CD4-positive, alpha-beta T cell (primary cell): ENCODE measurements at places on chromosomes 6 and 20.

GRCh38 chr6:19892260-19892659 is 55.1 kb downstream of the ID4 start:
- DNase-seq, result no peak

GRCh38 chr6:111874025-111874415 is 768 bp upstream of the FYN start:
- peak; percentile 70 for DNase-seq

DNA sequence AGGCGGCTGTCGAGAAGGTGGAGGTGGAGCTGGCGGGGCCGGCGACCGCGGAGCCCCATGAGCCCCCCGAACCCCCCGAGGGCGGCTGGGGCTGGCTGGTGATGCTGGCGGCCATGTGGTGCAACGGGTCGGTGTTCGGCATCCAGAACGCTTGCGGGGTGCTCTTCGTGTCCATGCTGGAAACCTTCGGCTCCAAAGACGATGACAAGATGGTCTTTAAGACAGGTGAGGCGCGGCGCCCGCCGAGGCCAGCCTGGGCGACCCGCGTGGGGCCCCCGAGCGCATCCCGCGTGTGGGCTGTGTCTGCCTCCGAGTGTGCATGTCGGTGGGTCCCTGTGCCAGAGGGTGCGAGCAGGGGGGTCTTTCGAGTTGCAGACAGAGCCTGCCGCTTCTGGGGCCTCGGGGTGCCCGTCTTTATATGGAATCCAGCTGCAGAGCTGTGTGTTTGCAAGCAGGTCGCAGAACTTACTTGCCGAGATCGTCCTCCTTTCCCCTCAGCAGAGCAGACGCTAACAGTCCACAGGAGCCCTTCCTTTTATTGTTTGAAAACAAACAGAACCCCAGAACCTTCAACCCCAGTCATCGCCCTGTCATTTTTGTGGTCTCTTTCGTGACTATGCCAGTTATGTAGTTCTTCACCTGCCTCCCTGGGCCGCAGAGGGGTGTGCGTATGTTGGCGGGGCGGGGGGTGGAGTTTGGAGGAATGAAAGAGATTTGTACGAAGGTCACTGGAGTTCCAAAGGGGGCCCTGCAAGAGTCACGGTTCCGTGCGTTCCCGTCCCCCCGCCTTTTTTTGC is 766 bp downstream of the SLC16A10 start:
- peak; percentile 62 for DNase-seq

GRCh38 chr6:143026696-143027449 is 33.8 kb upstream of the AIG1 start:
- peak; percentile 40 for DNase-seq

DNA sequence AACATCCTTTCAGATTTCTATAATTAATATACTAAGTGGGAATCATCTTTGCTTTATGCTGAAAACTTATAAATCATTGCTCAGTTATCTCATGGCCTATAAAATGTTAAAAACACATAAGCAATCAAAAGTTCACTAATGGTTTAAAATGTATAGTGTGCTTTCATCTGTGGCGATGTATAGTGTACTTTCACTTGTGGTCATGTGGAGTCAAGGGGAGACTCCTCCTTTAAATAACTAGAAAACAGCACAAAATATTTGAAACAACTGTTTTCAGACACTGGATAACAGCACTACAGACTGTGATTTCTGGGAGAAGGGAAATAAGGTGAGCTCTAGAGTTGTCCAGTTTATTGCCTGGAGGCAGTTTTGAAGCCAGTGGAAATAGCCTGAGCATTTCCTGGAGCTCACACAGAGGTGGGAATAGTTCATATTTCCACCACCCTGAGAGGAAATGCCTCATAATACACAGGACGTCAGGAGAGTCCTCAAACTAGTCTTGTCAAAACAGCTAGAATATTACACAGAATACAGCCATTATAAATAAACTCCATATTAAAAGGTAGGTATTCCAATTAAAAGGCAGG is 89.4 kb downstream of the CEP162 start:
- DNase-seq, result no peak

- DNase-seq, result no peak
Measured at GRCh38 chr6:155548576-155548975, 92.9 kb upstream of the NOX3 start.

- DNase-seq, result no peak
Measured at GRCh38 chr6:47146431-47147174, 104.5 kb upstream of the ADGRF1 start.

GRCh38 chr6:142855893-142856623 is 88.9 kb downstream of the HIVEP2 start:
- no peak for DNase-seq

DNA sequence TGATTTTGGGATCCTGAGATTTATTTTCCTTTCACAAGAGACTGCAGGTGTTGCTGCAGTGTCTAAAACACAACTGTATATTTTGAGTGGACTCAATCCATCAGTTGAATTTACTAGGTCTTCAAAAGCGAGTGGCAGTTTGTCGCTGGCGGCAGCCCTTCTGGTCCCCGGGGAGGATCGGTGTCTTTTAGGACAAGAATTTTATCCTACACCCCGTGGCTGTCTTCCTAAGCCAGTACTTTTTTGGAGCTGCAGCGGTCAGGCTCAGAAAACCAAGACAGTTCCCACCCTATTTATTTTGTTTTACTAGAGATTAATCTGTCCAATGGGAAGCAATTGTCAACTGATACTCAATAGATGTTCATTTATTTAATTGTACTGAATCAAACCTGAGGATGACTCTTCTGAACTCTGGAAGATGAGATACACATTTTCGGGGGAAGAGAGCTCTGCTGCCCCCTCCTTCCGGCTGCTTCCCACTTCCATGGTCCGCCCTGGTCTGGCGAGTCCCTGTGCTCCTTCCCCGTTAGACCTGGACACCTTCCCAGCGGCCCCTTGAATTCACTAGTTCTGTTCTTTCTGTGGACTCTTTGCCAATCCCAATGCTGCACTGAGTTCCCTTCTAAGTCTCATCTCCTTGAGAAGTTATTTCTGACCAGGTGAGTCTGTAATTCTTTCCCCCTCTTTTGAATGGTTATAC is 90.6 kb downstream of the ERMARD start:
- no peak for DNase-seq
